Tracheal epithelial cell (primary cell): ENCODE measurements at places on chromosomes 13 and 19. TPM values are rescaled to one million over a fixed set of nuclear protein-coding genes. Genes with fewer than 3 reads are reported as not detected.

The SMIM44 gene
- total RNA-seq = 0.72 TPM in 1 of 2 replicates, not detected in the other

The NANOS3 gene
- total RNA-seq = 0.96 TPM in 1 of 2 replicates, not detected in the other

The CLEC4M gene
- not detected in 2 replicates for total RNA-seq

The PTGER1 gene
- total RNA-seq = 0.96 and 2.6 TPM in 2 replicates

The C5AR1 gene
- total RNA-seq = 0.21 and 0.24 TPM in 2 replicates

The C19orf38 gene
- under 0.01 and 1.7 TPM in 2 replicates for total RNA-seq

The EID2 gene
- 4.5 and 5.1 TPM in 2 replicates for total RNA-seq

The IRF2BP1 gene
- total RNA-seq = 21.7 and 26.9 TPM in 2 replicates

The HIPK4 gene
- total RNA-seq = not detected in 2 replicates

The RGCC gene
- total RNA-seq = 1.9 and 26.4 TPM in 2 replicates

The SLITRK5 gene
- total RNA-seq = under 0.01 TPM in 2 replicates

The ATP1A3 gene
- total RNA-seq = under 0.01 TPM in 1 of 2 replicates, not detected in the other

The NCR1 gene
- total RNA-seq = not detected in 2 replicates

The KLK3 gene
- under 0.01 and 0.43 TPM in 2 replicates for total RNA-seq

The SYNGR4 gene
- total RNA-seq = not detected in 2 replicates

The ATP4B gene
- not detected in 2 replicates for total RNA-seq

The SPTBN4 gene
- 0.24 and 0.43 TPM in 2 replicates for total RNA-seq

The NDFIP2 gene
- total RNA-seq = 107 and 109 TPM in 2 replicates

The SCGB2B2 gene
- total RNA-seq = under 0.01 TPM in 1 of 2 replicates, not detected in the other

The IFI30 gene
- 24.5 and 39.5 TPM in 2 replicates for total RNA-seq

The ZC3H4 gene
- total RNA-seq = 4.9 and 5.1 TPM in 2 replicates

The BCAM gene
- 24.3 and 36.0 TPM in 2 replicates for total RNA-seq

The LILRA1 gene
- total RNA-seq = not detected in 2 replicates

The ZNF729 gene
- total RNA-seq = not detected in 2 replicates

The EHD2 gene
- 83.3 and 88.2 TPM in 2 replicates for total RNA-seq
